NCI-H1105 (cell line): ENCODE measurements at places on chromosomes 6 and 20.

DNA sequence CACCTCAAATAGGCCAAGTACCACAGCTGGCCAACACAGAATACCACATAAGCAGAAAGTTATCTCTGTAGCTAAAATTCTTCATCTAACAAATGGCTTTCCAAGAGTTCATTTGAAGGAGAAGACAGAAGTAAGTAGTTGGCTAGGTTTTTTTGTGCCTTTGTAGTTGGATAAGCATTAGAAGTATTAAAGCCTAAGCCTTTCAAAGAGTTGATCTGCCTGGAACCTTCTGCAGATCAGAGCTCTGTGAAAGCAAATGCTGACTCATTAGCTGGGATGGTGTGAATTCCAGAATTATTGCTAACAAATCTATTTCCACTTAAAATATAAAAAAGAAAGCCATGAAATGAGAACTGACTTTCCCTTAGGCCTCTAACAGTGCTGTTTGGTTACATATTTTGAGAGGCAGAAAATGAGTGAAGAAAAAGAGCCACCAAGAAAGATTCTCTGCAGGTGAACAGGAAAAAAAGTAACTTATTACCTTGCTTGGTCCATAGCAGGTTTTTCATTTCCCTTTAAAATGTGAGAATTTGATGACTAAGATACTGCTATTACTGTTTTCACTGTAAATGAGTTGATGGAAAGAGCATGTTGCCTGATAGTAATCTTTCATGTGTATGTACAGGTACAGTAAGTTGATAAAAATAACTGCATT is 763.2 kb upstream of the FLRT3 start:
- no peak for DNase-seq

DNA sequence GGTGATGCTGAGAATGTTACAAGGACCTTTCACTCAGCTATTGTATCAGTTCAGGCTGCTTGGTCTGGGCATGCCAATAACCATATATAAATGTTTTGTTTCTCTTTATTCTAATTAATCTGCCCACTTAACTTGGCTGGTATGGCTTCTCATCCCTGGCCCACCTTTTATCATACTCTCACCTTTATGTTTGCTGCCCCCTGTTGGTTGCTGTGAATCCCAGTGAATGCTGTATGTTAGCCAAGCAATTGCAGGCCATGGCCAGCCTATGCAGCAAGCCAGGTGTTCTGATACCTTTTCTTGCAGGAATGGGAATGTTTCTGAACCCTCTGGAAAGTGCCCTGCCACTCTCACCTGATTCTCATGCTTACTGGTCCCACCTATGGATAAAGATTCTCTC is 54.6 kb downstream of the PCSK2 start:
- peak; percentile 50 for DNase-seq

DNA sequence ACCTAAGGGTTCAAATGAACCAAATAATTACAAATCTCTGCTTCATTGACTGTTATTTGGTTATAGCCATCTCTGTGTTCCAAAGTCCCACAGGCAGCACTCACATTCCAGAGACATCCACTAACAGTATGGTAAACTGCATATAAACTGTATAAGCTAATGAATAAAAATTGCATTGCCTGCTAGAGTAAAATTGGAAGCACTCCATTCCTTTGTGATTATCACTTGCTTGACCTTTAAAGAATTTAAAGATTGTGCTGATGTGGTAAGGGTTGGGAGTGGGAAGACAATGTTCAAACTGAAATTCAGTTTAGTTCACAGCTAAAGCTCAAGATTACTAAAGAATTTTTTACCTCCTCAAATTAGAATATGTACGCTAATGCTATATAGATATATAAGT is 31.0 kb upstream of the OSTM1 start:
- no peak for DNase-seq

DNA sequence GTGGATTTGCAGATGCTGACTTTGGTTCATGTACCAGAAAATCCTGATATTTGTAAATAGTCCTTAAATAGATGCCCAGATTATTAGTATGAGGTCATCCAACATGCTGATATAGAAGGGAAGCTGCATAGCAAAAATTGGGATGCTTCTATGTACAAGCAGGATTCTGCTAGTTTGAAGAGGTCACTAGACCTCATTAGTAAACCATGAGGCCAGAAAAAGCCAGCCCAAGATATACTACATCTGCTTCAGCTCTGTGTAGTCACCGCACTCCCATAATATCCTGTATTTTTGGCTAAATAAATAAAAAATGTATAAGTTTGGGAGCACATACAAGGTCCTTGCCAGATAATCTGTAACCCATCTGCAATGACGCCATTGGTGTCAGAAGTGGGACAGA is 13.0 kb downstream of the PTPRT start:
- no peak for DNase-seq

GRCh38 chr6:111200350-111201243 is 113.3 kb downstream of the SLC16A10 start:
- DNase-seq: no peak

DNA sequence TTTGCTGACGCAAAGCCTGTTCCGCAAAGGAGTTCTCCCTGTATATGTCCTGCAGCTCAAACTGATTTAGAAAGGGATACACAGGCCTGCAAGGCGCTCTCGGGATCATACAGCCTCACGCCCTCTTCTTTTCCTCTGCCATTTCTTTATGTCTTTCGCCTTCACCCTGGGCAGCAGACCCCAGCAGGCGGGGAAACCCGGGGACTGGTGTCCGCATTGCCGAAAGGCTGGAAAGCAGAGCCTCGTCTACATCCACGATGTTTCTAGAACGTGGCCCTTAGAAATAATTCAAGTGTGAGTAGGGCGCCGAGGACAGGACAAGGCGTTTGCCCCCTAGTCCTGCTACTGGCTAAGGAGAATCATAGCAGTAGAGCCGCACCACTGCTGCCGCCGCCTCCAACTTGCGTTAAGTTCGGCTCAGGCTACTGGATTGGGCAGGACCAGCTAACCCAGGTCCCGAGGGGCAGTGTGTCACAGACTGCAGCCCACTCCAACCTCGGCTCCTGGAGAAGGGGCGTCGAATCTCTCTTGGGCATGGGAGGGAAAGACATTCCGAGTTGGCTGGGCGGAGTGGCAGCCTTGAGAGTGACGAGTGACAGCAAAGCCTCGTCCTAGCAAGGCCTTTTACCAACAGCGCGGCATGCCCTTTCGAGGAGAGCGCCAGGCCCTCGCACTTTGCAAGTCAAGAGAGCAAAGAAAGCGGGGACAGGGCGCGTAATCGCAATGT is 2.6 kb upstream of the TBX18 start:
- no peak for DNase-seq
